Ammon's horn (tissue), 1 donor: ENCODE measurements at places on chromosomes 7 and 10.

DNA sequence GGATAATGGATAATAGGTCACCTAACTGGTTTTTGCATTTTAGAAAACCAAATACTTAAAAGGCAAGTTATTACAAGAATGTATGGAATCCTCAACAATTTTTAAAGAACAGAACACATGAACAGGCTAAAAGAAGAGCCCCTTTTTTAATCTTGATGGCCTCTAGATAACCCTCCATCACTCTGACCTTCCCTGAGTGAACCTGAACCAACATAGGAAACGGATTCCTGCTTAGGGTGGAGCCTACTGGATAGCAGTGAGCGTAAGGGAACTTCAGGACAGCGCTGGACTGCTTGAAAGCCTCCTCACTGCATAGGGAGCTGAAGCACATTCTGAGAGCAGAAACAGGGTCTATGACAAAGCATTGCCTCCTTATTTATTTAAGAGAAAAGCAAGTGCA, 20.5 kb downstream of the TRPV5 start:
- DNase-seq = no peak

DNA sequence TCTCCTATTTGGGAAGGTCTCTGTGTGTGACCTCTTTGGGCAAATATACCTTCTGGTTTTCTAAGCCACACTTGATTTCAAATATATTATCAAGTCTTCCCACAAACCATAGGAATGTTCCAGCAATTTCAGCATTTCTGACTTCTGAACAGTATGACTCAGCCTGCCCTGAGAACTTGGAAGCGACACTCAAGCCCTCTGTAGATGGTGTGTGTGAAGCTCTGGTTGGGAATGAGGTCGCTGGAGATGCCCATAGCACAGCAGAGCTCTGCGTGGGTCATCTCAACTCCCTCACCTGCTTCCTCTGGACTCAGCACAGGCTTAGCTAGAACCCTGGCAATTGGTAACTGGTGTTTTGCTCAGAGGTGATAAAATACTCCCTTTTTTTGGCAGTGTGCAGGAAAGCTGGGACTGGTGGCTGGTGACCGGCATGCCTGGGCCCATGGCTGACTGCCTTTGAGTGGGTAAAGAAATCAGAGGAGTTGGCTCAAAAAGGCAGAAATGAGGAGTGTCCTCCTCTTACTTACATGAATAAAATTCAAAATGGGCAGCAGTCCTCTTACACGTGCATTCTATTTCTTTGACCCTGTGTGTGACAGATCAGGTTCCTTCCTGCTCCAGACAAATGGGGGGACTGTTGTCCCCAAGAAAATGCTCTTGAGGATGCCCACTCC, 87.5 kb upstream of the NRP1 start:
- no peak for DNase-seq

GRCh38 chr7:216360-217300, 24.3 kb downstream of the FAM20C start:
- no peak for DNase-seq

- no peak for DNase-seq
Measured at GRCh38 chr7:47557694-47558670, 23.9 kb downstream of the TNS3 start.

GRCh38 chr7:14900051-14900450, 2.5 kb downstream of the DGKB start:
- DNase-seq = no peak

DNA sequence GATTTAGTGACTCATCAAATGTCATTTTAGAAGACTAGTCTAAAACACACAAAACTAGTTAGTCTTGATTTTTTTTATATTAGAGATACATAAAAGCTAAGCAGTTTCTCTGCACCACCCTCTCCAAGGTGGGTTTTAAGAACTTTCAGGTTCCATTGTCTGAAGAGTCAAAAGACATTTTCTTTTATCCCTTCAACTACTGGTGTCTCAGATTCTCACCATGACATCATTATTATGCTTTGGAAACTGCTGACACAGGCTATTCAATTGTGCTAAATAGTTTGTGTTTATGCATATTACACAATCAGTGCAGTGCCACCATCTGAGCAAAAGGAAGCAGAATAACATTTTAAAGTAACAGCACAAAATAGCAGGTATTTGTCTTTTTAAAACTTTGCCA, 52.2 kb downstream of the IGF2BP3 start:
- DNase-seq = no peak

GRCh38 chr7:69260023-69260422, 338.3 kb upstream of the AUTS2 start:
- DNase-seq = no peak

- DNase-seq = no peak
Measured at GRCh38 chr7:132138817-132139216, 437.5 kb downstream of the PLXNA4 start.

DNA sequence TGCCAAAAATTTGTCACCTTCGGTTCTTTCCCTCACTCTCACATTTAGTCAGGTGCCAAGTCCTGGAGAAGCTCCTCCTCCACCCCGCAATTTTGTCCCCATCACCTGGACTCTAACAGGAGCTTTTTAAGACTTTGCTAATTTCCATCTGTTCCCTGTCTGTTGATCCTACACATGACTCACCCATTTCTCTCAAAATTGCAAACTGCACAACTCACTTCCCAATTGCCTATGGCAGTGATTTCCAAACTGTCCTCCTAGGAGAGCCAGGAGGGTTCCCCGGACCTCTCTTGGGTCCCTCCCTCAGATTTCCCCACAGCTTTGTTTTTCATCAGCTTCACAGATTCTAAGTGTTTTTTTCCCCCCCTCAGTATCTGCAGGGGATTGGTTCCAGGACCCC, 120.3 kb downstream of the WNT2 start:
- DNase-seq = no peak

GRCh38 chr10:49165821-49166483, 22.2 kb downstream of the TMEM273 start:
- no peak for DNase-seq

- peak; percentile 71 for DNase-seq
Measured at GRCh38 chr10:91190876-91191583, 29.4 kb upstream of the PCGF5 start.

DNA sequence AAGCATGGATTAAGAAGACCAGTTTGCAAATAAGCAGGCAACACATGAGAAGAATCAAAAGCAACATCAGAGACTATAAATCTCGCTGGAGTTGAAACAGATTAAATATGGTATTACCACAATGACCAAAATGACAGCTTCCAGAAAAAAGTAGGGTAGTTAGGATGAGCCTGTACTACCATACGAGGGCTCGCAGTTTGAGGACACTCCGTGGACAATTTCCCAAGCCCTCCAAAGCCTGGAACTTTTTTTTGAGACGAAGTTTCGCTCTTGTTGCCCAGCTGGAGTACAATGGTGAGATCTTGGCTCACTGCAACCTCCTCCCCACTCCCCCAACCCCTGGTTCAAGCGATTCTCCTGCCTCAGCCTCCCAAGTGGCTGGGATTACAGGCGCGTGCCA, 1.0 kb downstream of the LRRC17 start:
- DNase-seq = no peak

- no peak for DNase-seq
Measured at GRCh38 chr10:88428442-88428841, 154.7 kb downstream of the RNLS start.

DNA sequence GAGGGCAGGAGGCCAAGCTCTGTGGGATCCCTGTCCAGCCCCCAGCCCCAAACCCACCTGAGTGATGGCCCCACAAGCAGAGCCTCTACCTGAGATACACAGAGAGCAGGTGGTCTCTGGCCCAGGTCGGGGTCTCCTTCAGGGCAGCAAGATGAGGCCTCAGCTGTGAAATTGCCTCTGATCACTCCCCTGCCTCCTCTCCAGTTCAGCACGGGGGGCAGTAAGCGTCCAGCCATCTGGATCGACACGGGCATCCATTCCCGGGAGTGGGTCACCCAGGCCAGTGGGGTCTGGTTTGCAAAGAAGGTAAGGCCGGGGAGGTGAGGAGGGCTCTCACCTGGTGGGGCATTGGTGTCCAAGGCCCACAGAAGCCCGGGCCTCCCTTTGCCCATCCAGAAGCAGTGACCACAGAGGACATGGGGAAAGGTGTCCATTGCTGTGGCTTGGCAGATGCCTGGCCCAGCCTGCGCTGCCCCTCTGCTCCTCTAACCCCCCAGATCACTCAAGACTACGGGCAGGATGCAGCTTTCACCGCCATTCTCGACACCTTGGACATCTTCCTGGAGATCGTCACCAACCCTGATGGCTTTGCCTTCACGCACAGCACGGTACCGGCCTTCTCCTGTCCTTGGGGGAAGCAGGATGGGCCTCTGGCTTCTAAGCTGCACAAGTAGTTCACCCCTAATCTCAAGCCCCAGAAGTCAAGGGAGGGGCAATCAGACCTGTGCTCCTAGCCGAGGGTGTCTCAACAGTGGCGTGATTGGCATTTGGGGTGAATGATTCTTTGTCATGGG, 3.1 kb downstream of the CPA1 start:
- no peak for DNase-seq

DNA sequence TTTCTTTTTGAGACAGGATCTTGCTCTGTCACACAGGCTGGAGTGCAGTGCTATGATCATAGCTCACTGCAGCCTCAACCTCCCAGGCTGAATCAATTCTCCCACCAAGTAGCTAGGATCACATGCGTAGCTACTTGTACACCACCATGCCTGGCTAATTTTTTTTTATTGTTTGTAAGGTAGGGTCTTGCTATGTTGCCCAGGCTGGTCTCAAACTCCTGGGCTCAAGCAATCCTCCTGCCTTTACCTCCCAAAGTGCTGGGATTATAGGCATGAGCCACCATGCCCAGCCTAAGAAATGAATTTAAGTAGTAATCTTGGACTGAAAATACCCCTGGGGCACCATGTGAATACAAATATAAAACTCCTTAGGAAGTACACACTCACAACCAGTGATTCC, 5.8 kb downstream of the NUDT13 start:
- DNase-seq = no peak

GRCh38 chr10:26385443-26385842, 52.7 kb upstream of the APBB1IP start:
- DNase-seq = no peak

DNA sequence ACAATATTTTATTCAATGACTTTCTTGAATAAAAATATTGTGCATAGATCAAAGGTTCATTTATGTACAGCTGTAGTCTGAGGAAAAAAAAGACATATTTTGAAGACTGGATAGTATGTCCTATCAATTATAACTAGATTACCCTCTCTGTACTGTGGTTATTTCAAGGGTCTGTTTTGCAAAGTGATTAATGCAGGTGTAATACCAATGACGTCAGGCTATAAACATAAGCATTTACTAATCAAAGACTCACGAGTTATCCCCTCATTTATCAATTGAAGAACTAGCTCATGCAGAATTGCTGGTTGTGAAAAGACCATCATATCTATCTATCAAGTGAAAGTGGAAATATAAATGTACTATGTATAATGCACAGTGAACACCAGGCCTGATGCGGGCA, 213.6 kb upstream of the HGF start:
- DNase-seq = no peak

- DNase-seq = no peak
Measured at GRCh38 chr10:62335326-62335725, 38.8 kb upstream of the ZNF365 start.

- no peak for DNase-seq
Measured at GRCh38 chr10:48285710-48286109, 11.2 kb upstream of the FRMPD2 start.

- no peak for DNase-seq
Measured at GRCh38 chr7:94580601-94581000, 71.0 kb downstream of the CASD1 start.

- DNase-seq = peak; percentile 43
Measured at GRCh38 chr7:68697796-68698280, 900.4 kb upstream of the AUTS2 start.

DNA sequence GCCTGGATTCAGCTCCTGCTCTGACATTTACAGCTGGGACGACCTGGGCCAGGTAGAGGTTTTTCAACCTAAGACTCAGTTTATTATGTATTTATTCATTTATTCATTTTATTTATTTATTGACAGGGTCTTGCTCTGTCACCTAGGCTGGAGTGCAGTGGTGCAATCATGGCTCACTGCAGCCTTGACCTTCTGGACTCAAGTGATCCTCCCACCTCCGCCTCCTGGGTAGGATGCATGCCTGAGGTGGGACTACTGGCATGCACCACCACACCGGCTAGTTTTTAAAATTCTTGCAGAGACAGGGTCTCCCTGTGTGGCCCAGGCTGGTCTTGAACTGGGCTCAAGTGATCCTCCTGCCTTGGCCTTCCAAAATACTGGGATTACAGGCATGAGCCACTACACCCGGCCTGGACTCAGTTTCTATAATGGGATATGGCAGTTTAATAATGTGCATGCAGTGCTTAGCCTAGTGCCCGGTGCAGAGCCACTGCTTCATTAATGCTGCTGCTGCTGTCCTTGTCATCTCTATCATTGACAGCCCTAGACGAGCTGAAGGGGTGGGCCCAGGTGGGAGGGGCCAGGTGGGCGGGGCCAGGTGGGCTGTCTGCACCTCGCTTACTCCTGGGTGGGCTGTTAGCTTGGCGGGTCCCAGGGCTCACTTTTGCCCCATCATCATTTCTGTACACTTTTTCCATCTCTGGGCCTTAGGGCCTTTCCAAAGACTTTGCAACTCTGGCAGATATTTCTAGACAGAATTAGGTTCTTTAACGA, 92.6 kb downstream of the LHPP start:
- DNase-seq = no peak

DNA sequence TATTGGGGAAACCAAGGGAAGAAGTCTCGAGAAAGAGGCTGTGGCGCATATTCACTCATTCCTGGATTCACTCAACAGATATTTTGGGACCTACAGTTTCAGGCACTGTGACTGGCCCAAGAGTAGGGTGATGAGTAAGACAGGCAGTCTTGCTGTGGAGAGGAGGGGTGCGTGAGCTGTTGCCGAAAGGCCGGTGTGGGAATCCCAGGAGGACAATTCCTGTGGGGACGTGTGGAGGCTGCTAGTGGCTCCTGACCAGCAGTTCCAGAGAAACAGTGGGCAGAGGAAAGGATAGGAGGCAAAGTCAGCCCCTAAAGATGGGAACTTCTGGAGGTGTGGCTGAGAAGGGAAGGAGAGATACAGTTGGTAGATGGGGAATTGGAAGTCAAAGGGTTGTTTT, 59.3 kb upstream of the GRB10 start:
- no peak for DNase-seq

DNA sequence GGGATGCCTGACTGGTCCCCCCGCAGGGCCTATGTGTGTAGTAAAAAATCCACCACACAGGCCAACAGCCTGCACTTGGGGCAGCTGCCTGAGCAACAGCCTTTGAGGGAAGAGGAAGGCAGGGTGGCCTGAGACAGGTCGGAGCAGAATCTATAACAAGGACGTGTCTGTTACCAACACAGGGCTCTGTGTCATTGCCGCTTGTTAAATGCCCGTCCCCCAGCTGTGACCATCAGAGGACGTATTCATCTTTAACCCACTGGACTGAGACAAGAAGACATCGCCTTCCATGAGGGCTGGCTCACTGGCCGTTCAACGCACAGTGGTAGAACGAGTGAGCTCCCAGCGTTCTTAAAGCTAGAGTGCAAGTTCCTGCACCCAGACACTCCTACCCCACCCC, 7.8 kb downstream of the PDIA4 start:
- peak; percentile 67 for DNase-seq

GRCh38 chr7:140084972-140085371, 22.2 kb upstream of the PARP12 start:
- DNase-seq = no peak
